Activated naive CD4-positive, alpha-beta T cell treated with Interleukin-2 at 50 U/mL for 16 hours (primary cell): ENCODE measurements at places on chromosomes 11 and 22.

DNA sequence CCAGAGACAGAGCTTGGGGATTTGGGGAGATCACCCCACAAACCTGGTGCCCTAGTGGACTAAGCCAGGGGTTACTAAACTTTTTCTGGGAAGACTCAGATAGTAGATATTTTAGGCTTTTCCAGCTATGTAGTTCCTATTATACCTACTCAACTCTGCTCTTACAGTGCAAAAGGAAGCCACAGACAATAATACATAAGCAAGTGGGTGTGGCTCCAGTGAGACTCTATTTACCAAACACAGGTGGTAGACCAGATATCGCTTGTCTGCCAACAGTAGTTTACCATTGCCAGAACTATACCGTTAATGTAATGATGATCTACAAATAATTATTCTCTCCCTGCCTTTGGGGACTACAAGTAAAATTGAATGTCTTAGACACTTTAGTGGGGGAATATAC is 6.9 kb downstream of the LDHC start:
- no peak for DNase-seq

- no peak for DNase-seq
Observed at GRCh38 chr11:96259134-96259830, 83.7 kb downstream of the MAML2 start.

DNA sequence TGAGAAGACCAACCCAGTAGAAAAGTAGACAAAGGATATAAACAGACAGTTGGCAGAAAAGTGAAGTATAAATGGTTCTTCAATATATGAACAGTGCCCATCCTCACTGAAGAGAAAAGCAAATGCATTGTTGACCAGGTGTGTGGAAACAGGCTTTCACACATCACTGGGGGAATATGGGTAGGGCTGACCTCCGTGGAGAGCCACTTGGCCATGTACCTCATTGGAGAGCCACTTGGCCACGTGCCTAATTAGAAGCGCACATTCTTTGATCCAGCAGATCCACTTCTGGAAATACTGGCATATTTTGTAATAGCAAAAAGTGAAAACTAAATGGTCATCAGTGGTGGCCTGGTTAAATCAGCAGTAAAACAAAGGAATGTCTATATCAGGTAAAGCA is 43.2 kb downstream of the PPP6R3 start:
- DNase-seq: no peak

DNA sequence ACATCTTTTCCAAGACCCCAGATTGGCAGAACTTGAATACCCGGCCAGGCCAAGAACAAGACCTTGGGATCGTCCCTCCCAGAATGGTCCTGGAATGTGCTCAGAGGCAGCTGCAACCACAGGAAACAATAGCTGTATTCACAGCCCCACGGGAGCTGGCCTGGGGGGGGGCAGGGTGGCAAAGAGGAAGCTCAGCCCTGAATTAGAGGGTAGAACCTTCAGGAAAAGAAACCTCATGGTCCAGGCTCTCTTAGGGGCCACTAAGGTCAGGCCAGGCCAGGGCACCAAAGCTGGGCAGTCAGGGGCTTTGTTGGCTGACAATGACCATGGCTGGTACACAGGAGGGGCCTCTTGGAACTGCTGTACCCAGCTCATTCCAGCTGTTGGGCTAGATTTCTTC is 17.3 kb downstream of the RPL27A start:
- DNase-seq: no peak

GRCh38 chr11:126416542-126417090 is 61.1 kb downstream of the ST3GAL4 start:
- peak; percentile 74 for DNase-seq

DNA sequence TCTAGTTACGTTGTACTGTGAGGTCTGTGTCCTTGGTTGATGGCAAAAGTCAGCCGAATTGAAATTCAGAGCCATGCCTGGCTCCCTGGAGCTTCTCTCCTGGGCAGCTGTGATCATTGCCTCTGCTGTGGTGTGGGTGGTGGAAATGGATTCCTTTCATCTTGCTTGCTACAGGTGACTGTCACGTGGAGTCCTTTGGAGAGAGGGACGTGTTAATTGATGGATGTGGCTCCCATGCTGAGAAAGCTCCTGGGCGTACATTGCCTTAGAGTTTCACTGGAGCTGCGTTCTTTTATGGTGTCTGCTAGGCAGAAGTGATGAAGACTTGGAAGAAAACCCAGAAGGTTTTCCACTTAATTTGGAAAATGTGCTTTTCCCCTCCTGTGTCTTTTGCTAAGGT is 41.9 kb upstream of the PPP6R3 start:
- DNase-seq: no peak

DNA sequence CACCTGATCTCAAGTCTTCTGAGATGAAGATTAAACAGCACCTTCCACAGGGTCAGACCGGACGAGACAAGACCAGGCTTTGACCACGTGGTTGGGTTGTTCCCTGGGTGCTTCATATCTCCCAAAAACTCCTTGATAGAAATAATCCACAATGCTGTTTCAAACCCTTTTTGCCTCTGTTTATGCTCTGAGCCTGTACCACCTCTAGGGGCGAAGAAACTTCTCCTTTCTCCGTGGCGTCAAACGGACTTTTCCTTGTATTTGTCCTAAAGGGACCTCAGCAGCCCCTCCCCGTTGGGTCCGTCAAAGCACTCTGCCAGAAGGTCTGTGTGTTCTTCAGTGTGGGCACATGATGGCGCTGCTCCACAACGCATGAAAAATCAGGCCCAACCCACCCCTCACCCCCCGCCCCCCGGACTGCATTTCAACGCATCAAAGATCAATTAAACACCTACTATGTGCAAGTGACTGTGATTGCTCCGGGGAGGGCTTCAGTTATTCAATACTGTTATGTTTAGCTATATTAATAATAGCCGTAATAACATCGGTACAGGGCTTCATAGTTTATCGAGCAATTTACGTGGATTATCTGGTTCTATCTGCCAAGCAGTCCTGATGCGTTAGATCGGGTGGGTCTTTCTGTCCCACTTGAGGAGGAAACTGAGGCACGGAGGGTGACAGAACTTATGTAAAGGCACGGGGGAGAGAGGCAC is 17.3 kb upstream of the EIF3D start:
- DNase-seq: peak; percentile 16

DNA sequence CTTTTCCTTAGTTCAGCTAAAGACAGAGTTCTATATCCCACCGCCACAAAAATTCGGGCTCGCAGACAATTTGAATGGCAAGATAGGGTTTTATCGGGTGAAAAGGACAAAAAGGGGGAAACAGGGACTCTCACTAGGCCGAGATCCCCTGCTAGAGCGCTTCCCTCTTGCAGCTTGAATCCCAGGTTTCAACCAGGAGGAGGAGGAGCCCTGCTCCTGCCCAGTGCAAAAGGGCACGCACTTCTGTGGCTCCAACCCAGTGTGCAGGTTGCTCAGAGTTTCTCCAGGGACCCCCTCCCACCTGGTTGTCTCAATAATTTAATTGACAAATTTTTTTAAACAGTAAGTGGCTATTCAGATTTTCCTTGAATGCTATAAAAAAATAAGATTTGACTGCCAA is 152.6 kb upstream of the LUZP2 start:
- DNase-seq: no peak

DNA sequence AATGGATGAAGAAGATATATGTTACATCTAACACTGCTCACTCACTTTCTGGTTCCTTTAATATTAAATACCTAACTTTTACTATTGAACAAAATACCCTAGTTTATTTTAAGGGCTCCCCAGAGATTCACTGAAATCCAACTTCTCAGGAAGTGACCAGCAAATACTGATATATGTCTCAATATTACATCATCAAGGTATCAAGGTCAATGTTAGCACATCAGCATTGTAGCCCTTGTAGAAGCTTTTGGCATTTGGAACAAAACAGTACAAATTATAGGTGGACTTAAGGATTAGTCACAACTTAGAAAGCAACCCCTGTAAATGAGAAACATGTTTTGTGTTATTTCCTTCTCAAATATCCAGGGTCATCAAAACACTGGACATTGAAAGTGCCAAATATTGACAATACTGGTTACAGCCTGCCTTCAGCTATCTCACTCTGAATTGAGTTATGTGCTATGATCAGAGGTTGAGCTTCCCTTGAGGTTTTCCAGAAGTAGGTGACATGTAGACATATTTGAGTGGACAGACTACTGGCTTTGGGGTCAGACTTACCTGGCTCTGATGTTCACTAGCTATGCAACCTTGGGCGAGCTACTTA is 1.9 kb upstream of the ATL3 start:
- DNase-seq: no peak

GRCh38 chr11:74615988-74616387 is 23.6 kb downstream of the POLD3 start:
- DNase-seq: no peak

GRCh38 chr11:94417386-94417987 is 16.3 kb upstream of the GPR83 start:
- DNase-seq: no peak

DNA sequence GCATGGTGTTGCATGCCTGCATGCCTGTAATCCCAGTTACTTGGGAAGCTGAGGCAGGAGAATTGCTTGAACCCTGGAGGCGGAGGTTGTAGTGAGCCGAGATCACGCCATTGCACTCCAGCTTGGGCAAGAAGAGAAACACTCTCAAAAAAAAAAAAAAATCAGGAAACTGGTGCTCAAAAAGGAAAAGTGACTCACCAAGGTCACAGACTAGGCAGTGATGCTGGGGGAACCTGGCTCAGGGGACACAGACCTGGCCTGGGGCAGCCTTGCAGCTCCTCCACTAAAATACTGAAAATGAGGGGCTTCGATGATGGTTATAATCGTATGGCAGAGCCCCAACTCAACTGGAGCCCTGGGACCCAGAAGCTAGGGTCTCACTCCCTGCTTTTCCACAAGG is 8.1 kb upstream of the SLC35E4 start:
- no peak for DNase-seq

DNA sequence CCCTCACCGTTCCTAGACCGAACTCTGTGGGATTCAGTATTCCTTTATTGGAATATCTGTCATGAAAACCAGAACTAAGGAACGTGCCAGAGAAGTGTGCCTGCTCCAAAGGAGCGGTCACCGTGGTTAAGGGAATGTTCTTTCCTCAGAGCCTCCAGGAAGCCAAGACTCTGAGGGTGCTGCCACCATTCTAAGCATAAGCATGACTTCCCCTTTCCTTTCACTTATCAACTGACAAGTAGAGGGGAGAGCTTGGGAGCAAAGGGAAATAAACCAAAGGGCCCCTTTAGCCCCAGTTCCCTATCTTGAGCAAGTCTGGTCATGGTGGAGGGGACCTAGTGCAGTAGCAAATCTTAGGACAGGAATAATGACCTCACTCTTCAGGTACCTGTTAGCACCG is 26.8 kb downstream of the CTR9 start:
- DNase-seq: no peak
